Stimulated activated CD8-positive, alpha-beta memory T cell treated with anti-CD3 and anti-CD28 coated beads, Interleukin-2, amount 100 ng/mL, for 1 hour (primary cell): ENCODE measurements at places on chromosomes 4 and X.

- no peak for DNase-seq
Observed at GRCh38 chr4:110742143-110742542, 119.3 kb upstream of the PITX2 start.

DNA sequence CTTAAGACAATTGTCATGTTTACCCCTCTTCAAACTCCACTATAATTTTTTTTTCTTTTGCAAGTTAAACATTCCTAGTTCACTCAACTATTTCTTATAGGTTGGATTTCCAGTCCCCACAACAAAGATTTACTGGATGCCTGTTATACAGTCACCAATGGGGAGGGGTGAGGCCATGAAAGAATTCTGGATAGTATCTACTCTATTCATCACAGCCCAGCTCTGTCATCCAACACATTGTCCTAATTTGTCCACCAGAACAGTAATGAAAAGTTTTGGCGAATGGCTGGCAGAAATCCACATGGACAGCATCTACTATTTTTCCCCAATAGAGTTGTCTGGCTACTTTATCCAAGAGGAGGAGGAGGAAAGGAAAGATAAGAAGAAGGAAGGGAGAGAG is 192.7 kb upstream of the S100G start:
- DNase-seq = no peak

GRCh38 chr4:6802025-6802424 is 19.5 kb downstream of the KIAA0232 start:
- no peak for DNase-seq

DNA sequence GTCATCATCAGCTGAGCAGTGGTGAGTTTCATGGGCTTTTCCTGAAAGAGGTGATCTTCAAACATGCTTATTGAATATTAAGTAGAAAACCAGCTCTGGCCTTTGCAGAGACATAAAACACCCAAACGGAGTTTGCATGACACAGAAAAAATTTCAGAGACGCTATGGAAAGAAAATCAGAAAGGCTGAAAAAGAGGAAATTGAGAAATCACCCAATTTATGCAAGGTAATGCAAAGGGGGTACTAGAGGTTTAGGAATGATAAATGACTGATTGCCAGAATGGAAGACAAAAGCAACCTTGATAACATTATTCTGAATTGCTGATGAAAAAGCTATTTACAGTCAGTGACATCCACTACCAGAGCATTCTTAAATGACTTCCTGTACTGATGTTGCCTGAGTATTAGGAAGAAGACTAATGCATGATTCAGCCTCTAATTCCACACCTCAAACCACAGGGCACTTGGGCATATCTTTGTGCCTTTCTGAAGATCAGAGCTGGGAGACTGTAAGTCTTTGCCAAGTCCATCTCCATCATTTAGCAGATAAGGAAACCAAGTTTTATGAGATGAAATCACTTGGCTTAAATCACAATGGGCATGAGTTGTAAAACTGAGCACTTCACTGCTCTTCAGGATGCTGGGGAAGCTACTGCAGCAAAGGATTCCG is 565.7 kb downstream of the PPARGC1A start:
- no peak for DNase-seq

GRCh38 chr4:75344915-75345314 is 169.3 kb downstream of the RCHY1 start:
- DNase-seq = no peak

DNA sequence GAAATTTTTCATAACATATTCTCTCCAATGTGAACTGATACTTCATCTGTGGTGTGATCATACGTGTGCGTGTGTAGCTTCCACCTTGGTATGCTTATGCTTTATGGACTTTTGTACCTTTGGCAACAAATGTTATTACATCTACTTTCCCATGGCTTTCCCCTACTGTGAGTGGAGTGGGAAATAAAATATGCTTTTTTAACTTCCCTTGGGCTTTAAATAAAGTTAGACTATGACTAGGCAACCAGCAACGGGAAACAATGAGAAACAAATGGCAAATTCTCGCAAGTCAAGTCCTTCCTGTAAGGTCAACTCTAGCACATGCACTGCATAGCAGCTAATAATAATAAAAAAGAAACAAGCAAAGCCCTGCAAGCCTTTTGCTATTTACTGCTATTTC is 205.0 kb upstream of the PDE5A start:
- DNase-seq = no peak

GRCh38 chr4:78899302-78899701 is 39.9 kb downstream of the PAQR3 start:
- DNase-seq = no peak

GRCh38 chr4:73679836-73680235 is 59.6 kb upstream of the RASSF6 start:
- DNase-seq = no peak

- DNase-seq = no peak
Observed at GRCh38 chr4:151012820-151013219, 2.3 kb downstream of the LRBA start.

GRCh38 chr4:36026348-36026880 is 217.9 kb downstream of the ARAP2 start:
- DNase-seq = no peak

DNA sequence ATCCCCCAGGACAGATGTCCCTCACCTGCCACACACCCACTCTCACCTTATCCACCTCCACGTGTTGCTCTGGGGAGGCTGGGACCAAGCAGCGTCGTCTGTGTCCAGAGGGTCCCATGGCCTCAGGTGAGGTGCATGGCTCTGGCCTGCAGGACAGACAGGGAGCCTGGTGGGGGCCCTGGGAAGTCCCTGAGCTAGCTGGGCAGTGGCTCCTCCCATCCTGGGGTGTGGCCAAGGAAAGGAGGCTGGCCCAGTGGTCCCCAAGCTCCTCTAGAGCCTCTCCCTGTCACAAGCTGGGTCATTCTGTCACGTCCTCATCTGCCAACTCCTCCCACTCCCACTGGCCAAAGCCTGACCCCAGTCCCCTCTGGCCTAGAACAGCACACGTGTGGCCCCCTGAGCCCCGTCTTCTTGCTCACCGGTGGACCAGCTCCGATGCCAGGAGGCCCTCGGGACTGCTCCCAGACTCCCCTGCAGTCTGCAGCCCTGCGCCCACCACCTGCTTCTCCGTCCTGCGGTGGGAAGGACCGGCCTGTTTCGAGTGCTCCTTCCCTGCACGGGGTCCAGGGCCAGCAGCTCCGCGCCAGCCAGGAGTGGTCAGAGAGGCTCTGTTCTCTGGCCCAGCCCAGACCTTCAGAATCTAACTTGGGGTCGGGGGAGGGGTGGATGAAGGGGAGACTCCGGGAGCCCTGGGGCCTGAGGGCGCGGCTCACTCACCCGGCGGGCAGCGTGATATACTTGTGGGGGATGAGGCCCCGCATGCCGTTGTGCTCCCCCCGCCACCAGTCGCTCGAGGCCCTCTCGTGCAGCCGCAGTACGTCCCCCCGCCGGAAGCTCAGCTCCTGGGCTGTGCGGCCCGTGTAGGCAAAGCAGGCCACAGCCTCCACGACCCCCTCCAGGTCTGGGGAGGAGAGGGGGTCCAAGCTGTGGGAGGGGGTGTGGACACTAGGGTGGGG is 4.8 kb downstream of the AVPR2 start:
- no peak for DNase-seq

DNA sequence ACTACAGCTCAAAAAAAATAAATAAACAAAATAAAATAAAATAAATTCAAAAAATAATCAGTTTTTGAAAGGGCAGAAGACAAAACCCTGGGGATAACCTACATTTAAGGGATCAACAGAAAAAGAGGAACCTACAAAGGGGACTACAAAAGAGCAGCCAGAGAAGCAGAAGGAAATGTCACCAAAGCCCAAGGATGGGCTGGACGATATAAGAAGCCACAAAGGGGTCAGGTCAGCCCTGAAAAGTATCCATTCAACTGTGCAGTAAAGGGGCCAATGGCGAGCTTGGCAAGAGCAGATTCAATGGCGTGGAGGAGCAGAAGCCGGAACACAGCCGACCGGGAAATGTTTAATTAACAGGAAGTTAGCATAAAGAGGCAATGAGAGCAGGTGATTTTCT is 16.9 kb downstream of the ACOT9 start:
- DNase-seq = no peak

DNA sequence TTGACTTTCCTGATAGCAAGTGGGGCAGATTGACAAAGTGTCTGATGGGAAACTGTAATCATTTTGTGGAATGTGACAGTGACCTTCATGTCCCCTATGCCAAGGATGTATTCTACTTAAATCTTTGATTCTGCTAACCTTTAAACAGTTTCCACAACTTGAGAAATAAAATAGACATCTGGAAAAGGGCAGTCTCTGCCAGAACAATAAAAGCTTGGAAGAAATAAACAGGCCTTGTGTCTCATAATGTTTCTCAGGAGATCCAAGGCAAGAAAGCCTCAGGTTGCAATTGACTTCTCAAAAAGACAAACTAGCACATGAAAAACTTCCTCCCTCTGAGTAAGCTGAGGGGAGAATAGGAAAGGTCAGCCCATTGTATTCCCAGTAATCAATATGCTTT is 174.9 kb downstream of the FSTL5 start:
- no peak for DNase-seq

GRCh38 chrX:107107459-107107858 is 11.2 kb downstream of the RBM41 start:
- no peak for DNase-seq

GRCh38 chrX:8808661-8809060 is 7.5 kb upstream of the FAM9A start:
- DNase-seq = no peak

- DNase-seq = no peak
Observed at GRCh38 chr4:138910914-138911336, 104.7 kb upstream of the NOCT start.

- DNase-seq = no peak
Observed at GRCh38 chrX:39749728-39750127, 348.0 kb downstream of the BCOR start.

- DNase-seq = no peak
Observed at GRCh38 chr4:94576210-94576609, 124.5 kb downstream of the PDLIM5 start.

DNA sequence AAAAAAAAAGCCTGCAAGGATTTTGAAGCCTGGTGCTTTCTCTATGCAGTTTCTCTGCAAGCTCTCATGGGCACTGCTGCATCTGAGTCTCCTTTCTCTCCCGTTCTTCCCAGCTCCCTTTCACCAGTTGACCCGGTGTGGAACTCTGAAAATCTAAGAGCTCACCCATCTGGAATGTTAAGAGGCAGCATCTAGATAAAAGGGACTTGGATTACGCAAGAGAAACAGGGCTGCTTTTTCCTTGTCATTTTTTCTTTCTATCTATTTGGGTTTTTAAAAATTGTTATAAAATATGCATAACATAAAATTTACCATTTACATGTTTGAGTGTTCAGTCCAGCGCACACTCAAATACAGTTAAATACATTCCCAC is 95.2 kb upstream of the RPS6KA3 start:
- no peak for DNase-seq

DNA sequence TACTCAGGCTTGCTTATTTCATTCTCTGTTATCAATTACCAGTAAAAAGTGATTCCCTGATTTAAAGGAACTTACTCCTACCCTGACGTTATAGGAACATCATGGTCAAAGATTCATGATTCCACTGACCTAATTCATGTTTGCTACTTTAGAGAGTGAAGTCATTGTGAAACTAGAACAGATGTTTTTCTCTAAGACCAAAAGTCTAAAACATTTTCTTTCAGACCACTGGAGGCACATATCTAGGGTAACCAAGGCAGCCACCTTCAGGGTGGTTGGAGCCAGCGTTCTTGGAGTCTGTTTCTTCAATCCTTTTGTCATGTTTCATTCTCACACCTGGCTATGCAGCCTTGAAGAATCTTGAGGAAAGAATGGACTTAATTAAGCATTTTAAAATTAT is 77.8 kb downstream of the GALNTL6 start:
- DNase-seq = no peak

DNA sequence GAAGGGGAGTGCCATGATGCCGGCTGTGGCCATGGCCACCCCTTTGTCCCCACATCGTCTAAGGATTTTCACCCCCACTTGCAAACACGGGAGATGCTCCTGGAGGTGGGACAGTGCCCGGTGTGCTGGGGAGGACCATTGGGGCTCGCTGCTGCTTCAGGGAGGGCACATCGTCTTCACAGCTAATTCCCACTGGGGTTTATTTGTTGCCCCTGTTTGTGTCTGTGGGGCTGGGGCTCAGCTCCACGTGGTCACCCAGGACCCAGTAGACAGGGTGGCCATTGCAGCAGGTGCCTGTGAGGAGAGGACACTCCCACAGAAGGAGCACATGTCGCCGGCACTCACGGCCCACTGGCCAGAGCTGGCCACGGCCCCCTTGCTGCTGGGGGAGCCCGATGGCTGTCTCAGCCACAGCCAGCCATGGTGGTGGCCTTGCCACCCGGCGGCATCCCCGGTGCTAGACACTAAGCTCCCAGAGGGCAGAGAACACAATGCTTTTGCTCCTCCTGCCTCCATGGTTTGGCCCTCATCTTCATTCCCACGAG is 27.8 kb upstream of the GRPEL1 start:
- DNase-seq = no peak

DNA sequence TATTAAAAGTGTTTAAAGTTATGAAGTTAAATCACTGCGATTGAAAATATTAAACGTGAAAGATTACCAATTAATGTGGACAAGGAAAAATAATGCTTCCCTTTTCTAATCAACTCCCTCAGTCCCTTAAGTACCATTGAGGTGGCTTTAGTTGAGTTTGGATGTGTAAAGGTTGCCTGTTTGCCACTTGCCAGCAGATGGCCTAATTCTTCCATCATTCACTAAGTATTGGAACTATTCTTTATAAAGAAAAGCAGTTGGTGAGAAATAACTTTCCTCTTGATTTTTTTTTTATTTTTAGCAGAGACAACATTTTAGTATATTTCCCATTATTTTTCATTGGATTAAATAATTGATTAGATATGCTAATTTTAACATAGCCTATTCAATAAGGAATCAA is 295.9 kb upstream of the TACR3 start:
- no peak for DNase-seq

- no peak for DNase-seq
Observed at GRCh38 chr4:120071192-120071795, 4.6 kb upstream of the MAD2L1 start.

DNA sequence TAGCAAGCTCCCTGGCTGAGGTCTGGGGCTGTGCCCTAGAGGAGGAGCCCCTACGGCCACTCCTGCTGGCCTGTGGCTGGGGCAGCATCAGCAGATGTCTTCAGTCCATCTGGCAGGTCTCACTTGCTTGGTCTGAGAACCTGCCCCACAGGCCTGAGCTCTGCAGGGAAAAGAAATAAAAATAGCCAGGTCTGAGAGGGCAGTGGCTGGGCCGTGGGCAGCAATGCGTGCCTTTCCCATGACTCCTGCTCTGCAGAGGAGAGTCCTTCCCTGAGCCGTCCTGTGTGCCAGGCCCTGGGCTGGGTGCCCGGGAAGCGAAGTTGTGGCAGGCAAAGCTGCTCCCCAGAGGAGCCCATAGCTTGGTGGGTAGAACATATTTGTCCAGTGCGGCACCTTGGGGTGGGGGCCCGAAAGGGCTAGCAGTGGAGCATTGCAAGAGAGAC is 11.3 kb upstream of the KIAA0232 start:
- no peak for DNase-seq
